Progenitor cell of endocrine pancreas (in vitro differentiated cells): ENCODE measurements at places on chromosomes 3 and 15. TPM values are rescaled to one million over a fixed set of nuclear protein-coding genes. Genes with fewer than 3 reads are reported as not detected.

STRIT1 gene
- total RNA-seq = not detected in 2 replicates

MGA gene
- 64.0 and 71.2 TPM in 2 replicates for total RNA-seq

RTP3 gene
- total RNA-seq = not detected in 2 replicates

ACOX2 gene
- total RNA-seq = 11.7 and 12.8 TPM in 2 replicates

GORASP1 gene
- total RNA-seq = 64.3 and 72.8 TPM in 2 replicates

ZMYND10 gene
- total RNA-seq = 0.86 and 2.2 TPM in 2 replicates

TWF2 gene
- total RNA-seq = 27.6 and 31.5 TPM in 2 replicates

RYK gene
- 82.3 and 85.2 TPM in 2 replicates for total RNA-seq
